ENCODE measurements at places on chromosomes 6 and 20. TPM values are rescaled to one million over a fixed set of nuclear protein-coding genes. Genes with fewer than 3 reads are reported as not detected.

The ZBTB12 gene
- total RNA-seq: 5.0 TPM

The SRXN1 gene
- total RNA-seq: 219 TPM

The TSBP1 gene
- total RNA-seq: not detected

The PDYN gene
- not detected for total RNA-seq

The IPCEF1 gene
- total RNA-seq: not detected

The SOX4 gene
- 10.4 TPM for total RNA-seq

The FBXO30 gene
- total RNA-seq: 5.4 TPM

The PLCB4 gene
- 20.7 TPM for total RNA-seq

The DAAM2 gene
- total RNA-seq: 0.02 TPM

The EYS gene
- not detected for total RNA-seq

The SLPI gene
- 9.0 TPM for total RNA-seq

The HAO1 gene
- not detected for total RNA-seq

The PRDM1 gene
- 5.9 TPM for total RNA-seq

The KCNK15 gene
- total RNA-seq: 0.47 TPM

The ZC2HC1B gene
- not detected for total RNA-seq

Data from A549 treated with ZK216348 at 1 μM for 4 hours (cell line).